Choroid plexus epithelial cell (primary cell): ENCODE measurements at places on chromosomes 1 and 21.
A peak's percentile ranks its signal among the peaks of the same experiment; 100 is the strongest.

DNA sequence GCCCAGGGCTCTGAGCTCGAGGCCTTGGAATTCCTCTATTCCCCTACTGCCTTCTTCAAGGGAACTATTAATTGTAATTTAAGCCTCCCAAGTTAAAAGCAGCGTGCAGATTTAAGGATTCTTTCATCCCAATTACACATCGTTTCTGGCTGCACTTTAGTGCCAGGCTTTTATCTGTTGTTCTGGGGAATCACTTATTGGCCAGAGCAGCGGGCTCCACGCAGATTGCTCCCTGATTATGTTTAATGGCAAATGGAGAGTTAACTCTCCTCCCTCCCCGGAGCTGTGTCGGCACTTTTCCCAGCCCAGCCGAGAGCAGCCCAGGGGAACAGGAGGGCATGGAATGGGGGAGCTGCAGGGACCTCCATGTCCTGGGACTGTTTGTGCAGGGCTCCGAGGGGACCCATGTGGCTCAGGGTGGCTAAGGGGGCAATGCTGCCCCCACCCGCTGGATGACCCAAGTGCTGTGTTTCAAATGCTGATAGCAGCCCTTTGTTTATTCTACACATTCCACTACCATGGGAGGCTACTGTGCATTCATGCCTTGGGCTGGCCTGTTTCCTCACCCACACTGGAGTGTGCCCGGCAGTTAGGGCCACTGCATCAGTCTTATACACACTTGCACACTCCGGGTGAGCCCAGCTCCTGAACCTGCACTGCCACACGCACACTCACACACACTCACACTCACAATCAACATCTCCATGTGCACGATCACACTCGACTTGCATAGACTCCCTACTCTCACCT, 93.3 kb upstream of the POU3F1 start:
- DNase-seq: peak; percentile 11

GRCh38 chr1:115782571-115783281, 14.2 kb upstream of the CASQ2 start:
- peak; percentile 82 for DNase-seq

DNA sequence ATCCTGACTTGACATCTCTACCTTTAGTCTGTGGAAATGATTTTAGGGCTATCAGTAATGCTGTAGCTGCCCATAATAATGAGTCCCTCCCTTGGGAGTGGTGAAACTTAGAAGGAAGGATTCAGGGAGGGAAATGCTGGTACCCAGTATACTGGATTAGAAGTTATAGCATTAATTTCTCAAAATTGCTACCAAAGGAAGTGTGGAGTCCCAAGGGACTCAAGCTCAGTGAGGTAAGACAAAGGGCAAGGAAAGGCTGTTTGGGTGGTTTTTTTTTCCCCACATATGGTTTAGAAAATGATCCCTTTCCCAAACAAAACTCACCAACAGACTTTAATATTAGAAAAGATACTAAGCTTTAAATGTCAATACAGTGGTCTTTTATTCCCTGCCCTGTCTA, 99.9 kb downstream of the CD247 start:
- no peak for DNase-seq

DNA sequence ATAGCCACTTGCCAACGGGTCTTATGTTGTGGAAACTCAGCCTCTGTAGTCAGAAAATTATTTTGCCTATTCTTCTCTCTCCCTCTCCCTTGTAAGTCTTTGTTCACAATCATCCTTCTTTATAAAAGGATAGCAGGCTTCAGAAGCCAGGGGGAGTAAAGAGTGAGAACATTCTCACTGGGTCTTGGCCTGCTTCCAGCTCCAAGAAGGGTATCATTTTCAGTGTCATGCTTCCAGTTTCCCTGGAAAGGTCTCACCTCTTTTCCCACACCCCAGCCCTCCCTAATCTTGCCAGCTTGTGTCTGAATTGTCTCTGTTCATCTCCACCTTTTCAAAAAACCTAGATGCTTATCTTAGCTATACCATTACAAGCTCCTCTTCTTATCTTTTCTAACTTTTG, 346.2 kb upstream of the LRRC7 start:
- no peak for DNase-seq

DNA sequence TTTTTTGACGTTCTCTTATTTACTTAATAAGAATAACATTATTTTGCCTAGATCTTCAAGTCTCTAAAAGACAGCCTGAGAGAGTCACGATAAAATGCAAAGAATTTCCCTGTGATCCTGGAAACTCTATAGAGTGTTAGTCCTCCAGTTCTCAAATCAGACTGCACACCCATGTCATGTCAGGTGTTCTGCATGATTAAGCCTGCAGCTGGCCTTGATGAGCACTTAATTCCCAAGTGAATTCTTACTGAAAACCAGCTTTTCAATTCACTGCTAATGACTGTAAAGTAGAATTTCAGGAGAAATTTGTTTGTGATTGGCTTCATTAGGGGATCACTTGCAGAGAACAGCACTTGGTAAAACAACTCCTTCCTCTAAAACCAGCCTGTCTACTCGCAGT, 41.9 kb downstream of the CHML start:
- no peak for DNase-seq

DNA sequence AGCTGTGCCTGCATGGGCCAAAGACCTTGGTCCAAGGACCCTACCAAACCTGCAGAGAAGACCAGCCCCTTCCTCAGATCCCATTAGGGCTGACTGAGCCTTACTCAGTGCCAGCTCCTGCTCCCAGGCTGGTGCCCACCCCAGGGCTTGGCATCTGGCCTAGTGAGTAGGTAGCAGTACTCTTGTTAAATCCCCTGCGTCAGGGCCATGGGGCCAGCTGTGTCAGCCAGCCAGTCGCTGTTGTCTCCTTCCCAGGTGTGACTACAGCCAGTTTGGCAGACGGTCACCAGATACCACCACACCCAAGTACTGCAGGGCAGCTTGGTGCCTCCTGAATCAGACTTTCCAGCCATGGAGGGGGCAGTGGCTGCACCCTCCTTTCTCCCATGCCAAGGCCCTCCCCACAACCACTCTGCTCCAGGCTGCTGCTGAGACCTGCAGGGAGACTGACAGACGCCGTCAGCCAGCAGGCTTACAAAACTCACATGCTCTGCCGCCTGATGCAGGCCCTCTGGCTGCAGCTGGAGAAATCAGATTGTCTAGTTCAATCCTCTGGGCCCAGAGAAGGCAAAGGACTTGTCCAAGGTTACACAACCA, 3.0 kb downstream of the TENT5B start:
- DNase-seq: no peak

DNA sequence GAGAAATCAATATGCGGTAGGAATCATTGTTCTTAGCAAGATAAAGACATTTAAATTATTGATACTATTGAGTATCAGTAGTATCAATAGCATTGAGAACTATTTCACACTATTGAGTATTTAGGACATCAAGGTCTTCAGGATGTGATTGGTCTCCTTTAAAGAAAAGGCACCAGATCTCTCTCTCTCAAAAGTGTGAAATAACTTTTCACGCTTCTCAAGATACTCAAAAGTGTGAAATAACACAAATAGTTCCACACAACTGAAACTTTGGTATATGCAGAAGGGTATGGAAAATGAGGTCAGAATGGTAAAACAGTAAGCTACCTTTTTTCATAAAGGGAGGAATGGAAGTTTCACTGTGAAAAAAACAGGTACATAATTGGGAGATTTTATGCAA, 6.7 kb upstream of the PYHIN1 start:
- no peak for DNase-seq

GRCh38 chr21:24428591-24429199, 1178.6 kb downstream of the MRPL39 start:
- no peak for DNase-seq

- peak; percentile 11 for DNase-seq
Observed at GRCh38 chr1:236280438-236281197, 1.1 kb downstream of the ERO1B start.
